Left renal pelvis (tissue), 4 donors: ENCODE measurements at places on chromosomes 1 and 21.

GRCh38 chr1:35646043-35646442 lies 4.7 kb upstream of the PSMB2 start:
- DNase-seq: no peak

GRCh38 chr21:37711836-37712568 lies 204.3 kb downstream of the KCNJ6 start:
- no peak for DNase-seq

- no peak for DNase-seq
Observed at GRCh38 chr1:156495401-156496140, 5.0 kb downstream of the MEF2D start.

DNA sequence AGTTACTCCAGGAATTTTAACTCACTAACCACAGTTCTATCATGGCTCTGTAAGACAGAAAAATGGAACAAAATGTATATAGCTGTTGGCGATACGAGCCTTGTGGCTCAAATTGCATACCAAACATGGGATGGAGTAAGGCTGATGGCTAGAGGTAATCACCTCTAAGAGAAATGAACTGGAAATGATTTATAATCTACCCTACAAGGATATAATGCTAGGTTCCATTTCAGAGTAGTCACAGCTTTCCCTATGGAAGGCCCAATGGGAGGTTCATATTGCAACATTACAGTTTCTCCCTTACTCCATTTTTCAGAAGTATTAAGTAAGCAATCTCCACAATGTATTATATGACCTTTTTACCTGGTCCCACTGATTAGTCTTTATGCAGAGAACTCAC lies 61.6 kb downstream of the EDEM3 start:
- no peak for DNase-seq

GRCh38 chr1:115723756-115724155 lies 44.8 kb downstream of the CASQ2 start:
- DNase-seq: no peak

GRCh38 chr1:107877745-107878144 lies 87.2 kb downstream of the VAV3 start:
- no peak for DNase-seq

GRCh38 chr1:162179121-162179520 lies 109.6 kb downstream of the NOS1AP start:
- no peak for DNase-seq

DNA sequence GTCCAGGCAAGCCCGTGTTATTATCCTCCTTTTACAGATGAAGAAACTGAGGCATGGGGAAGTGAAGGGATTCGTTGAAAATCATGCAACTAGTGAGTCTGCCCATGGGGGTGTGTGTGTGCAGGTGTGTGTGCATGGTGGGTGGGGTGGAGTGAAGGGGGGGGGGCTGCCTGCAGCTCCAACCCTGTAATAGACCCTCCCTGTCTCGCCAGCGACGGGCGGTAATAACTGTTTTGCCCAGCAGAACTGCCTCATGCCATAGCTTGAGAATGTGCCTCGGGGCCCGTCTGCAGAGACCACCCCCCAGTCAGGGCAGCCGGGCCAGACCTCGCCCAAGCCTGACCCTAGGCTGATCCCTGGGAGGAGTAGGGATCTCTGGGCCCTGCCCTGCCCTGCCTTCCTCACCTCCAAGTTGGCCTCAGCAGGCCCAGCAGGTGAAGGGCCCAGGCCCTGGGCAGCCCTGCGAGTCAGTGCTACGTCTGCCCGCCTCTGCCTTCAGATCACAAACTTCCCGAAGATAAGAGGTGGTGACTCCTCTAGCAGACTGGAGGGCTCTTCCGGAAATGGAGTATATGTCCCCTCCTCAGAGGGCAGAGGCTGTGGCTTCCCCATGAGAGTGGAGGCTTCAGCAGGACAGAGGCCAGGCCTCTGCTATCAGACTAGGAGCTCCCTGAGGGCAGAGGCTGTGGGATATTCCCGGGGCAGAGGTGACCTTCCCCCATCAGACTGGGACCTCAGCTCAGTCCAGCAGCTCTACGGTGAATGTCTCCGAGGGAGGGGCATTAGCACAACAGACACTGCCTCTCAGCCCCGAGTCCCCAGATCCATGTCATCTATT lies 15.7 kb upstream of the EPHA2 start:
- no peak for DNase-seq

DNA sequence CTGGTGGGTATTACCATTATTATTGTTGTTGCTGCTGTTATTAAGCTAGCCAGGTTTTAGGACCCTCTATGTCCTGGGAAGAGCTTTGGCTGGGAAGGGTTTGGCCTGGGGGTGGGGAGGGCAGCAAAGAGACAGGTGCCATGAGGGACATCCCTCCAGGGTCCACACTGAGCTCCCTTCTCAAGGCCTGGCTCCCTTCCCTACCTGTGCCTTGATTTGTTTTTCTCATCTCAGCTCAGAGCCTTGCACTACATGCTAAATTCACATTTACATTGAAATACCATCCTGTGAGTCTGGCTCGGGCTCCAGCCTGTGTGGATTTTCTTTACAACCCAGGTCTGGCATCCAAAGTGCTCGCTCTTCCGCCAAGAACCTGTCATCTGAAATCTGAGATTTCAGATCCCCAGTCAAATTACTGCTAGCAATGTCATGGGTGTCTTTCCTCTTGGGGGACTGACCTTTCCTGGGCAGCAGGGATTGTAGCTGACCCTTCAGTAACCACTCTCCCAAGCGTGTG lies 536.3 kb downstream of the PTPRU start:
- DNase-seq: no peak

DNA sequence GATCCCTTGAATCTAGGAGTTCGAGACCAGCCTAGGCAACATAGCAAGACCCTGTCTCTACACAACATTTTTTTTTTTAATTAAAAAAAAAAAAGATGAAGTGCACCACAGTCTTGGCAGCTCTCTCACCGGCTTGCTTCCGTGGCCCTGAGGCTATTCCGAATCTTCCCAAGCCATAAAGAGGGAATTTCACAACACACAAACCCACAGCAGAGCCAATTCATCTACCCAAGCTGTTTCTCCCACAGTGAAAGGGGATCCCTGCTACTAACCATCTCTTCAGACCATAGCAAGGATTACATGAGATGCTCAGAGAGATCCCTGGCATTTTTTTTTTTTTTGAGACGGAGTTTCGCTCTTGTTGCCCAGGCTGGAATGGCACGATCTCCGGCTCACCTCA lies 8.3 kb upstream of the CHD5 start:
- DNase-seq: no peak

- DNase-seq: no peak
Observed at GRCh38 chr1:49229555-49229954, 452.9 kb upstream of the BEND5 start.

DNA sequence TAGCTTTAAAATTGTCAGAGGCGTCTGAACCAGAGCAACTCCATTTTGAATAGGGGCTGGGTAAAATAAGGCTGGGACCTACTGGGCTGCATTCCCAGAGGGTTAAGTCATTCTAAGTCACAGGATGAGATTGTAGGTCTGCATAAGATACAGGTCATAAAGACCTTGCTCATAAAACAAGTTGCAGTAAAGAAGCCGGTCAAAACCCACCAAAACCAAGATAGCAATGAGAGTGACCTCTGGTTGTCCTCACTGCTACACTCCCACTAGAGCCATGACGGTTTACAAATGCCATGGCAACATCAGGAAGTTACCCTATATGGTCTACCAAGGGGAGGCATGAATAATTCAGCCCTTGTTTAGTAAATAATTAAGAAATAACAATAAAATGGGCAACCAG lies 143.6 kb downstream of the GABPA start:
- no peak for DNase-seq

DNA sequence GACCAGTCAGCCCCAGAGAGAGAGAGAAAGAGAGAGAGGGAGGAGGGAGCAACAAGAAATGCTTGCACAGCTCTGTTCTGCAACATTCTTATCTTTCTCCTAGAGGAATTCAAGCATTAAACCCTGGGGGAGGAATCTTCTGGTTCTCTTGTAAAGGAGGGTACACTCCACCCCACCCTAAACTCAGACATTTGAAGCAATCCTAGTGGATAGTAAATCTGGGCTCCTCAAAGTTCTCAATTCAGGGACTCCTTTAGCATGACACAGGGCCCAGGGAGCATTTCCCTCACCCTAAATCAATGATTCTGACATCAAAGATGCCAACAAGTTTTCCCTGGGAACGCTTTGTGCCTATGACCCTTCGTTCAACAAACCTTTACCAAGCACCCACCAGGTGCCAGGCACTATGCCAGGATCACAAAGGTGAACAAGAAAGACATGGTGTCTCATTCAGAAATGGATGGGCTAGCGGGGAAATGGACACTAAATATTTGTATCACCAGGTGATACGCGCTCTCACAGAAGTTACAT lies 11.9 kb upstream of the CAPN2 start:
- no peak for DNase-seq

- no peak for DNase-seq
Observed at GRCh38 chr1:226046240-226046639, 16.3 kb upstream of the H3-3A start.

- no peak for DNase-seq
Observed at GRCh38 chr1:191977874-191978506, 180.3 kb upstream of the RGS18 start.

- no peak for DNase-seq
Observed at GRCh38 chr1:25805863-25806225, 5.9 kb downstream of the SELENON start.

DNA sequence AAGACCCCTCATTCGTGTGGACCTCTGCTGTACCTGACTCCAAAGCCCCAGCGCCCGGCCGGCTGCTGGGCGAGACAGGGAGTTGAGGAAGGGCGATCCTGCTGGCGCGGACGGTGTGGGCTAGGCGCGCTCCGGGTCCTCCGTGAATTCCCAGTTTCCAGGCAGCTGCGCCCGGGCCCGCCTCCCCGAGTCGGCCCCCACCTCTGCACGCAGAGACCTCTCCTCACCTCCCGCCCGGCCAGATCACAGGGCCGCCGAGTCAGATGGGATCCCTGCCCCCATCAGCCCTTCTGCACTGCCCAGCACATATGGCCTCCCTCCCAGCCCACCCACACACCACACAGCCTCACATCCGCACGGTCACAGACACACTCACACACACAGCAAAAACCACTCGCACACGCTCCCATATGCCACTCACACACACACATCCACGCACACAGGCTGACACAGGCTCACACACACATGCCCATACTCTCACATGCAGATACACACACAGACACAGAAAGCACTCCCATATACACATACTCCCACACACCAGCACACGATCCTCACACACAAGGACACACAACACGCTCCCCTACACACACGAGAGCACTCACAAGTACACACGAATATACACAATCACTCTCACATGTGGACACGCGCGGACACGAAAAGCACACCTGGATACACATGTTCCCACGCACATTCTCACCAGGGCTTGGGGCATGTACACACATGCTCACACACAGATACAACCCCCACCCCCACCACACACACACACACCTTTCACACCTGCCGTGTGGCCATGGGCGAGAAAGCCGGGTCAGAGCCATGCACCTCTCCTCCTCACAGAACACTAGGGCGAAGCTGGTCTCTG lies 7.2 kb upstream of the GUCA2B start:
- no peak for DNase-seq

GRCh38 chr1:79646880-79647279 lies 640.4 kb upstream of the ADGRL4 start:
- DNase-seq: no peak

DNA sequence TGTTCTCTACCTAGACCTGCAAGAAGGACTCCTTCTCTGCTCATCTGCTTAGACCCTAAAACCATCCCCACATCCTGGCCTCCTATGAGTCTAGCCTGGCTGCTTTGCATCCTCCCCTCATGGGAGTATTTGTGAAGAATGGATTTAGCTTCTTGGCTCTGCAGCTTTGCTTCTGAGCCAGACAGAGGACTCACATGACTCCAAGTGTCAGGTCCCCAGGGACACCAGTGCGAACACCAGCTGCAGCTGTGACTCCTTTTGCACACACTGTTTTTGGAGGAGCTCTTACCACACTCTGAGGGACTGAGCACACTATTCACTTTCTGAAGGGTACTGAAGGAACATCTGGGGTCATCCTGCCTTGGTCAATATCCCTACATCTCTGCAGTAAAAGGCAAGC lies 131.8 kb upstream of the SGIP1 start:
- no peak for DNase-seq

GRCh38 chr1:24898152-24898908 lies 31.7 kb downstream of the RUNX3 start:
- DNase-seq: no peak

DNA sequence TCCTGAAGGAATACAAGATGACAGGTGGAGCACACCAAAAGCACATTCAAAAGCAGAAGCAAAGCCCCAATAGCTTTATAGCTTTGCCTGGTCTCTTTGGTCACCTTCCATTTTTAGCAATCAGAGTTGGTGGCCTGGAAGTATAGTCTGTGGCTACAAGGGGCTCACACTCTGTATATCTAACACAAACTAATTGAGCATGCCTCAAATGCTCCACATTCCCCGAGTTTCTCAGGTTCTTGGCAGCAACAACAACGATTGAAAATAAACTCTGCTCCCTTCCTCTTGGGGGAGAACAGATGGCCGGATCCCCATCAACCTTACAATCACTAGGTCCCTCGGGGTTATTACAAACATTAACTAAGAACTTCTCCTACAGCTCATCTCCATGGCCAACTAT lies 24.9 kb upstream of the TADA1 start:
- no peak for DNase-seq

DNA sequence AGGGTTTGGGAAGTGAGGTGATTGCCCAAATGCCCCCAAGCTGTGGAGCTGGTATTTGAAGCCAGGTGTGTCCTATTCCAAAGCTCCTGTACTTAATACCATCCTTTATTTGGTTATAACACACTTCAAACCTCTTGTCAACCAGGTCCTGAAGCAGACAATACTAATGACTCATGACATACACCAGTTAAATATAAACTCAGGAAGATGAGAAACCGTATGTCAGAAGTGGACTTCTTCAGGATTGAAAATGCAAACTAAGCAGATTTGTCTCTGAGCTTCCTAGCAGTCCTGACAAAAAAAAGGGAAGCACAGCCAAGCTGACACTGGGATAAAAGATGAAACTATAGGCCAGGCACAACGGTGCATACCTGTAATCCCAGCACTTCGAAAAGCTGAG lies 70.6 kb downstream of the ALPL start:
- DNase-seq: no peak

GRCh38 chr1:208256091-208256490 lies 11.9 kb upstream of the PLXNA2 start:
- no peak for DNase-seq

DNA sequence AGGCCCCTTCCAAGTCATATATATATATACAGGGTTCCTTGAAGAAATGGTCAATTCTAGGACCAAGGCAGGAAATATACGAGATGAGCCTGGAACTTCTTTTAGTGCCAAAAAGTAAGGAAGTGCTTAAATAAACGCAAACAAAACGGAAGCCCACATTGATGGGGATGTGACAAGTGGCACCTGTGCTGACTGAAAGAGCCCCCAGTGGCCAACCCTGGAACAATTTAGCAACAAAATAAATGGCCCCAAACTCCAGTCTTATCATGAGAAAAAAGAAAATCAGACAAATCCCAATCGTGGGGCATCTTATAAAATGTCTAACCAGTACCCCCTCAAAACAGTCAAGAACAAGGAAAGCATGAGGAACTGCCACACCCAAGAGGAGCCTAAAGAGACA lies 17.7 kb downstream of the PLA2G5 start:
- no peak for DNase-seq
